CD8-positive, alpha-beta T cell (primary cell): ENCODE measurements at places on chromosomes 3 and 15.

GRCh38 chr3:126053949-126054569 lies 29.9 kb downstream of the SLC41A3 start:
- no peak for DNase-seq

GRCh38 chr3:152443212-152444023 lies 174.7 kb downstream of the MBNL1 start:
- DNase-seq: no peak

DNA sequence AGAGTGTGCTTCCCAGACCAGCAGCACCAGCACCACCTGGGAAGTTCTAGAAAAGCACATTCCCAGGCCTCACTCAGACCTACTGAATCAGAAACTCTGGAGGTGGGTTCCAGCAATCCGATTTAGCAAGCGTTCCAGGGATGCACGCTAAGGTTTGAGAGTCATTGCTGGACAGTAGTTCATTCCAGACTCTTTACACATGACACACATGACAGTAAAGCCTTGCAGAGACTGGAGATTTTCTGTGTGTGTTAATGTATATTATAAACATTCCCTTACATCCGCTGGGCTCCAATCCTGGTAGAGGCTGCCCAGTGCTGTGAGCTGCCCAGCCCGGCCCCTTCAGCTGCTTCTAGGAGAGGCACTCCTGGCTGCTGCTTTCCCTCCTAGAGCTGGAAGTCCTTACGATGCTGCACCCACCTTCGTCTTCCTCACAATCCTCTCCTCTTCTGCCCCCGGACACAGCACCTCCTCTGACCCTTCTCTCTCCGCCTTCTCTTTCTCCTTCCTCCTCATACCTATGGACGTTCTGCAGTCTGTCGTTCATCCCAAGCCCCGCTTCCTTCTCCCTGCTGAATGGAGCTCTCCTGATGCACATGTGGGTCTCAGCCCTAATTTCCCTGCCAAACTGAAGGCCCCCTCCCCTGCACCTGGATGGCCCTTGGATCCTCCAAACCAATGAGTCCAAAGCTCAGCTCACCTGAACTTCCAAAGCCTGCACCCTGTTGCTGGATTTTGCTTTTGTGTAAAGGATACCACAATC lies 44.4 kb downstream of the ITGA11 start:
- no peak for DNase-seq

GRCh38 chr3:130733236-130733875 lies 13.3 kb downstream of the PIK3R4 start:
- no peak for DNase-seq

DNA sequence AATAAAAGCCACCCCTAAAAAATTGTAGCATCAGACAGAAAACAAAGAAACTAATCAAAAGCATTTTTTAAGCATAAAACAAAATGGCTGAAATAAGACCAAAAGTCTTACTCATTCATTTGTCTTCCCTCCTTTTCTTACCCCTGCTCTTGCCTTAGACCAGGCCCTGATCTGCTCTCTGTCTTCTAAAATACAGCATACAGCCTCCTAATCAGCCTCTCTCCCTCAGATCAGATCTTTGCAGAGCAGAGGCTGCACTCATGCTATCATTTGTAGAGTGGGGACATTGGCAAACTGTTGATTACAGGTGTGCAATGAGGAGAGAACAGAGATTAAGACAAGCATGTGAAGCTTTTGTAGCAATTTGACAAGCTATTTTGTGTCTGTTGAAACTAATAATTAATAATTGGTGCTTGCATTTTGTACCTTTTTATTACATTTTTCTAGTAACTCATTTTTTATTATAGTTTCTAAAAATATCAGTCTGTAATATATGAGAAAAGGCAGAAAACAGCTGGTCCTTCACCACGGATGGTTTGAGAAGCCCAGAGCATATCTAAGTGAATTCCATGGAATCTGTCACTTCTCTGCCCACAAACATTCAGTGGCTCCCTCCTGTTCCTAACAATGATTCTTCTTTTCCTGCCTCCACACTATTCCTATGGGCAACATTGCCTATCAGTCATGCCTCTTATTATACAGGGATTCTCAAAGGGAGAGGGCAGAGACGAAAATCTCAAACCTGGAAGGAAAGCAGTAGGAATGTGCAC lies 286.2 kb upstream of the STT3B start:
- no peak for DNase-seq

DNA sequence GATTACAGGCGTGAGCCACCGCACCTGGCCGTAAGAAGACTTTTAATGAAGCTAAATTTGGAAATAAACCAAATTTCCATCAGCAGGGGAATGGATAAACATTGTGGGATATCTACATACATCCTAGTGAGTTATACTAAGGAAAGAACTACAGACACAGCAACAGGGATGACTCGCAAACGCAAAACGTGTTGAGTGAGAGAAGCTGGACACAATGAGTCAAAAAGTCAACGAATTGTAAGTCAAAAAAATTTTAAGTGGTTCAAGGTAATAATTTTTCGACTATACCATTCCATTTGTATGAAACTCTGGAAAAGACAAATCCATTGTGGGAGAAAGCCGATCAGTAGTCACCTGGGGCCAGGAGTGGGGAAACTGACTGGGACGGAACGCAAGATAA lies 19.9 kb downstream of the PLA2G4F start:
- DNase-seq: no peak

DNA sequence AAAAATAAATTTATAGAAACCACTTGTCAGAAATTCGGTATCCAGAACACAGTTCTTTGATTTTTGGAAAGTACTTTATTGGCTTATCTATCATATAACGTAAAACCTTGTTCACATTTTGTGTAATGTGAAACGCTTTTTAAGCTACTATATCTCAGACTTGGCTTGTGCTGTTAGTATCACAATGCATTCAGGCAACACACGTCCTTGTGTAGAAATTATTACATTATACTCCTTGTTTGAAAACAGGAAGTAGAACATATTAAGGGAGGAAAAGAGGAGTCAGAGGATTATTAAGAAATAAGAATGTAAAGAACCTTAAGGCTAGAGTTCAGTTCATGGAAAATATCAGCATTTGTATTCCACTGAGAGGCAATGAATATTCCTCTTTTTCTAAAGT lies 1.6 kb downstream of the DNAJC13 start:
- no peak for DNase-seq

GRCh38 chr3:141407047-141407446 lies 38.7 kb downstream of the ZBTB38 start:
- DNase-seq: no peak

DNA sequence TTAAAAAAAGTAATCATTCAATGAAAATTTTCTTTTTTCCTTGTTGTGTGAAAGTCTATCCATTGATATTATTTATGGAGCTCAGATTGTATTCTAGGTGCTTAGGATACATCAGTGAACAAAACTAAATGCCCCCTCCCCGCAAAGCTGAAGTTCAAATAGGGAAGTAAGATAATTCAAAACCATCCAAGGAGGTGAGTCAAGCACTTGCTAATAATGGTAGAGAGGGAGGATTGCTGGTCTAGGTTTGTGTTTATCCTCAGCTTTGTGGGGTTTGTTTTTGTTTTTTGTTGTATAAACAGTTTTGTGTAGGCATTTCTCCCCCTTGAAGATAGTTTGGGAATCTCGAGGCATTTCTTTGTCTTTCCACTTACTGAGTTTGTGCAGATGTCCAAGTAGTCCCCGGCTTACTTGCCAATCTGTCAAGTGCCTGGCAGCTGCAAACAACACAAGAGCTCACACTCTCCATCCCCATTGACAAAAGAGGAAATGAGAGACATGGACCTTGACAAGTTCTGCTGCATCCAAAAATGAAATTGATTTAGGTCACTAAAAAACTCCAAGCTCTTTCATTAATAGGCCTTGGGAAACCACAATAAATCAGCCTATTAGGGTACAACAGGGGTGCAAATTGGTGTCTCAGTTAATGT lies 575.8 kb upstream of the TBL1XR1 start:
- DNase-seq: no peak

- peak; percentile 55 for DNase-seq
Measured at GRCh38 chr3:138781012-138781470, 53.7 kb downstream of the PIK3CB start.

- no peak for DNase-seq
Measured at GRCh38 chr3:118636841-118637240, 397.8 kb downstream of the IGSF11 start.
